ENCODE measurements at places on chromosomes 2 and 18.

GRCh38 chr2:41711736-41712135 is 336.1 kb upstream of the PKDCC start:
- DNase-seq = no peak

- DNase-seq = no peak
These were observed 63.6 kb upstream of the ACSL3 start for GRCh38 chr2:222797261-222797660.

GRCh38 chr2:79191816-79192215 is 32.3 kb upstream of the REG3A start:
- no peak for DNase-seq

- DNase-seq = no peak
These were observed 23.5 kb upstream of the BZW1 start for GRCh38 chr2:200788121-200788718.
